Stimulated activated CD8-positive, alpha-beta memory T cell treated with anti-CD3 and anti-CD28 coated beads, Interleukin-2, amount 100 ng/mL, for 48 hours (primary cell): ENCODE measurements at places on chromosomes 7 and 10.

GRCh38 chr7:99129001-99129400 is 14.9 kb downstream of the SMURF1 start:
- DNase-seq: no peak

- DNase-seq: no peak
Measured at GRCh38 chr10:46266306-46266985, 20.4 kb upstream of the ANTXRL start.

DNA sequence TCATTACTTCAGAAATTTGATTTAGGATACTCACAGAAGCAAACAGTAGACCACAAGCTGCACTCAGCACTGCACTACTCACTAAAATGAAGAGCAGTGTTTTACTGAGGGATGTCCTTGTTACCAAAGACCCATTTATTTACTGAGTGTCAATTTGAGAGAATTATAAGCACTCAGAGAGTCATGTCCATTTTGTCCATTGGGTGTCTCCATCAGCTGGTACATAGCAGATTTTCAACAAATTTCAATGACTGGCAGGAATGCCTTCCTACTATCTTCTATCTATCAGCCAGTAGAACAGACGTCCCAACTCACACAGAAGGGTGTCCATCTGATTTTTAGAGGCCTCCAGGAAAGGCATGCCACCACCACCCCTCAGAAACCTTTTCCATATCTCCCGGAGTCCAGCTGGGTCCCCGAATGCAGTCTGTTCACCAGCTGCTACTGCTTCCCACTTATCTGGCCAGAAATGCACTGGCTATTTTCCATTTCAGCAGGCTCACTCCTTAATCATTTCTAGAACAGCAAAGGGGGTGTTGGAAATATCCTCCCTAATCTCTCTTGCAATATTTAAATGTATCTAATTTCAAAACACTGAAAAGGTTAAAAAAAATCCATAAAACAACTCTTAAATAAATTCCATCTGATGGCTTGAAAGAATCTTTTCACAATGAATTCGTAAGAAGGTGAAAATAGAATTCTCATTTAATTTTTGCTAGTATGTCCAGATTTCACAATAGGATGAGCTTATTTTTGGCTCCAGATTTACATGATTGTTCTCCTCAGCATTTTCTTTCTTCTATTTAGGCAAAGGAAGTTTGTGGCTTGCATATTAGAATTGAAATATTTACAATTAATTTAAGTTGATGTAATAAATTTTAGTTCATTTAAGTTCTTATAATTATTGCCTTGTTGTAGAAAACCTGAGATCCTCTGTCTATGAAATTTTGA is 1164.0 kb upstream of the CELF2 start:
- no peak for DNase-seq

GRCh38 chr10:62058476-62058875 is 157.0 kb downstream of the ARID5B start:
- DNase-seq: no peak

DNA sequence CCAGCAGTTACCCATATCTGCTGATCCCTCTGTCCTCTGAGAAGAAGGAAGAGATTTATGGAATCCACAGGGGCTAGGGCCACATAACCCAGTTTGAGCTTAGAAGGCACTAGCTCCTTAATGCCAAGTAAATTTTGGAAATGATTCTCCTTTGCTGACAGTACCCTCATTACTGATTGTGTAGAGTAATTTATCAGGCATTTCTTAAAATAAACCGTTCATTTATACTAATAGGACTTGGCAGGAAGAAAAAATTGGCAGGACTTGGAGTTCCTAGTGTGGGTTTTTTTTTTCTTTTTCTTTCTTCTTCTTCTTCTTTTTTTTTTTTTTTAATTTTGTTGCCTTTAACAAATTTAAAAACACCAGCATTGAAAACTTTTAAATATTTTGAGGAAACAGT is 645.7 kb downstream of the SUGCT start:
- no peak for DNase-seq

DNA sequence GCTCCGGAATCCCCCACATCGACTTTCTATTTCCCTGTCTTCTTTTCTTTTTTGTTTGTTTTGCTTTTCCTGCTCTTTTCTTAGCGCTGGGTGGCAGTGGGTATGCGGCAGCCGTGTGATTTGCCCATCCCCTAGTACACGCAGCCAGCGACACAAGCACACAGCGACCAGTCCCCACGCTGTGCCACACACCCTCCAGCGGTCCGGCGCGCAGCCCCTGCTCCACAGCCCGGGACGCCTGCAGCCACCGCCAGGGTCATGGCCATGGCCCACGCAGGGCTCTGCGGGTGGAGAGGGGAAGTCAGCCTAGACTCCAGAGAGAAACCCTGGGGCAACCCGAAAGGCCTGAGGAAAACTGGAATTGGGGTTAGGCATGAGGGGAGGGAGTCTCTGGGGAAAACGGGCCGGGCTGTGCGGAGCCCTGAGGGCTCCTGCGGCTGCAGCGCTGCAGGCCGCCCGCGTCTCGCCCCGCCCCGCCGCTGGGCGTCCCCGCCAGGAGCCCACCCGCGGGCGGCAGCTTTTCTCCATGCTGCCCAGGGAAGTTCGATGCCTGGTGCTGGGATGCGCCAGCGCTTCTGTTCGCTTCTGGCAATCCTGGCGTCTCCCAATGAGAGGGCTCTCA is 2.5 kb downstream of the CHRM2 start:
- no peak for DNase-seq

GRCh38 chr7:131924857-131925256 is 368.4 kb upstream of the PODXL start:
- DNase-seq: no peak

GRCh38 chr10:24826009-24826408 is 102.3 kb upstream of the ARHGAP21 start:
- DNase-seq: no peak

- no peak for DNase-seq
Measured at GRCh38 chr10:110444004-110444337, 53.7 kb upstream of the DUSP5 start.

DNA sequence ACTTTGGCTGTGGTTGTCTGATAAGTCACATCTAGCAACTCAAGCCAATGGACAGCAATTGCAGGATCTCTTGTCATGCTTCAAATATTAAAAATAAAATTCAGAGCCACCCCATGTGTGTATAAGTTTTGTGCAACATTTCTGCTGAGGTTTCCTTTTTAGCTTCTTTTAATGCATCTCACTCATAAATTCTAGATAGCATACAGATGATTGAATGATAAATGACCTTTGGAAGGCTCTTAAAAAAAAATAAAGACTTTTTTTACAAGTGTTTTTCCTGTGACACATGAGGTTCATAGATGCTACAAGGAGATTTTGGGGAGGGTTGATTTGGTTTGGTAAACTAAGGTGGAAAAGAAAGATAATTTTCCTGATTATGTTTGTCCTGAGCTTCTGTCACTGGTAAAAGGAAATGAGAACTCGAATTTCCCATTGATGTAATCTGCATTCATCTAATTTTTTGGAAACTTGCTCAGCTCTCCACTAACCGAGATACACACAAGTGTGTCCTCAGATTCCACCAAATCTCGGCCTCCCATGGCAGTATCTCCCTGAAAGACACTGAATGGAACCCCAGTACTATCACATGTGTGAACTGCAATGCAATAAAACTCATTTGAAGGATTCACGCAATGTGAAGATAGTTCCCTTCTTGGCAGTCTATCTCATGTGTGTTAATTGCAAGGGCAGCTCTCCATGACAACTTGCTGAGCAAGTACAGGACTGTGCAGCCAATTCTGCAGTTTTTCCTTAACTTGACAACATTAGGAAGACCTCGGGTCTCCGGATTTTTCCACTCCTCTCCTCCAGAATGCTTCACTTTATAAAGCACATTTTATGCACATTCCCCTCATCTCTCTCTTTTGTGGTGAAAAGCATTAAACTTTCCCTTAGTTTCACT is 185.4 kb upstream of the PFKP start:
- DNase-seq: no peak

GRCh38 chr7:128122576-128123290 is 91.5 kb upstream of the LRRC4 start:
- no peak for DNase-seq

DNA sequence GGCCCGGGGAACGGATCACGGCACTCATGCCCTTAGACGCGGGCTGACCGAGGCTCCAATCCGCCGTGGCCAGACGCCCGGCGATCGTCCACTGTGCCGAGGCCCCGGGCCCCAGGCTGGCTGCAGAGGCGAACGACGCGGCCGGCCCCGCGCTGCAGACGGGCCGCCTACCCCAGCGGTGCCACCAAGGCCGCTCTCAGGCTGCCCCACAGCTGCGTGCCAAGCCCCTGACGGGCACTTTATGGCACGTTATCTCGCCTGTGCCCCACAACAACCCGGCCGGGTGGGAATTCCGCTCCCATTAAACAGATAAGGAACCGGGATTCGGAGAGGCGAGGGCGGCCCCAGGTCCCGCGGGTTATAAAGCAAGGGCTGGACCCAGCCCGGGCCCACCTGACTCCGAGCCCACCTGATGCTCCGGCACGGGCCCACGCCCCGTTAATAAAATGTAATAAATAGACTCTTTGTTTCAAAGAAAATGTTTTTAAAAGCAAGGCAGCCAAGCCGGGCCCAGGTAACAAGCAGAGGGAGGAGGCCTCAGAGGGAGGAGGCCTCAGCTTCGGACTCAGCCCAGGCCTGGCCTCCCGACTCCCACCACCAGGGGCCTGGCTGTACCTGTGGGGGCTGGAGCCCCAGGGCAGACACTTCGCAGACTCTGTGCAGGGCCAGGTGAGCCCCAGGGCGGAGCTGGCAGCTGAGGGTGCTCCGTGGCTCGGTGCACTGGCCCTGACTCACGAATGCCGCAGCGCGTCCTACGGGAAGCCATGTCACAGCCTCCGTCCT is 79.7 kb downstream of the FOXL3 start:
- no peak for DNase-seq
